ENCODE measurements at places on chromosomes 16 and 17.

DNA sequence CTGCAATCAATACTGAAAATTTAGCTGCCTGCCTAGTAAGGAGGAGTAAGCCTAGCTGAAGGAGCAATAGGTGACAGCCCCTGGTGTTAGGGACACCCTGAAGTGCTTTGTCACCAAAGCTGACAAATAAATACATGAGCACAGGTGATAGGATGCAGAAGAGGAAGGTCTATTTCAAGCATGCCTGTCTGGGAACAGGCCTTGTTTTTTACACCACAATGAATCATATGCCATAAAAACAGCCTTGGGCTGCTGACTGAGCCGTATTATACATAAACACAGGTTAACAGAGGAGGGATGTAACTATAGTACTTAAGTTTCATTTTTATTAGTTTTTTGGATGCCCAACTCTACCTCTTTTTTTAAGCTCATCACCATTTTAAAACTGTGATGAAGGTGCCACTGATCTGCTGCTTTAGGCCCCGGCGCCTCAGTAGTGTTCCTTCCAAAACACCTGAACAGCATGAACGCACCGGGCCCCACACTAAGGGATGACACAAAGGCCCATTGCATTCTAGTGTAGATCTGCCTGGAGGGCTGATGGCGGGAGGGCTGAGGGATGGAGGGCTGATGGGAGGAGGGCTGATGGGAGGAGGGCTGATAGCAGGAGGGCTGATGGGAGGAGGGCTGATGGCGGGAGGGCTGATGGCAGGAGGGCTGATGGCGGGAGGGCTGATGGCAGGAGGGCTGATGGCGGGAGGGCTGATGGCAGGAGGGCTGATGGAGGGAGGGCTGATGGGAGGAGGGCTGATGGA is 150.3 kb downstream of the AATF start:
- DNase-seq = no peak

DNA sequence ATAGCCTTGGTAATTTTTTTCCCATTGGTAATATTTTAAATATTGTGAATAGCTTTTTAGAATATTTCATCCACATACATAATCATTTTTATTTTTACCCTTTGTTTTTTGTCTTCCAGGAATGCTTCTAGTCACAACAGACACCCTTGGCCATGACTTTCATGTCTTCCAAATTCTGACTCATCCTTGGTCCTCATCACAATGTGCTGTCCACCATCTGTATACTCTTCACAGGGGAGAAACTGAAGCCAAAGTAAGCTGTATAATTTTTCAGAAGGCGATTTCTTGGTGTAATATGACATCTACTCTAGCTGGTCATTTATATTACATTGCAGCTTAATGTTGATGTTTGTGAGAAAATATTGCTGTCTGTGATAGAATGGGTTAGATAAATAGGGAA is 269.4 kb downstream of the BCAS3 start:
- DNase-seq = peak; percentile 60

DNA sequence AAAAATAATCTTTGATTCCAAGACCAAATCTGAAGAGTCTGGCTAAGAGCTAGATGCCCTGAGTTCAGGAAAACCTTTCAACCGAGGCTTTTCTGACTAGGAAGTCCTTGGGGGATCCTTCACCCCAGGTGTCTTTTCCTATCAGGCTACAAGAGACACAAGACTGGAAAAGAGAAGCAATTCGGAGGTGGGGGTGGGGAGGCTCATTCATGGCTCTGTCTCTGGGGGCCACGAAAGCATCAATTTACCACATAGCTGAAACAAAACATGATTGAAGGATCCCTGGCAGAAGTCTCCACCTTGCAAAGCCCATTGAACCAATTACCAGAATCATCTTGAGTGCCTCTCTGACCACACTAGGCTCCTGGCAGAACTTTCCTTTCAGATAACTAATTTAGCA is 239.8 kb upstream of the SALL1 start:
- DNase-seq = no peak

GRCh38 chr17:61411261-61412142 is 11.9 kb downstream of the TBX2 start:
- peak; percentile 77 for DNase-seq

DNA sequence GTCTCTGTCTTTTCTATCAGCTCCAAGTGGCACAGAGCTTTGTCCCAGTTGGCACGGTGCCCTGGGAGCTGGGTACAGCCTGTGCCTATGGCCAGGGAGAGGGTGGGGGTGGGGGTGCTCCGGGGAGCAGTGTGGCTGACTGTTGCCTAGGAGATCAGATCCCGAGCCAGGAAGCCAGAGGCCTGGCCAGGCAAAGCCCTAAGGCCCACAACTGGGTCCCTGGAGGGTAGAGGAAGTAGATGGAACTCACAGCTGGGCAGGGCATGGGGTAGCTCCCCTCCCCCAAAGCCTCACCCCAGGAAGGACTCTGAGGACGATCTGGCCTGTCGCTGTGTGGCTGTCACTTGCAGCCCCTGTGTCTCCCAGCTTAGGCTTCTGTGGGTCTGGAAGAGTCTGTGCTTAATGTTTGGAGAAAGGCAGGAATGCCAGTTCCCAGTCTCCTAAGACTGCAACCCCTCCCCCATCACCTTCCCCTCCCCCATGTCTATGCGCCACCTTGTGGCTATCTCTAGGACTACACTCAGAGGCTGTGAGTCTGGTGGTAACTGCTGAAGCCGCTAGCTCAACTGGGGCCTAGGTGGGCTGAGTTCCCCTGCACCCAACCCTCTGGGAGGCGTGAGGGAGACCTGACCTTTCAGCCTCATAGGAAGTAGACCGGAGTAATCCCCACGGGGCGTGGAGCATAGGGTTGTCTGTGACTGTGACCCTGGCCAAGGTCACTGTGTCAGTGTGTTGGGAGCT is 12.6 kb downstream of the THRA start:
- no peak for DNase-seq

DNA sequence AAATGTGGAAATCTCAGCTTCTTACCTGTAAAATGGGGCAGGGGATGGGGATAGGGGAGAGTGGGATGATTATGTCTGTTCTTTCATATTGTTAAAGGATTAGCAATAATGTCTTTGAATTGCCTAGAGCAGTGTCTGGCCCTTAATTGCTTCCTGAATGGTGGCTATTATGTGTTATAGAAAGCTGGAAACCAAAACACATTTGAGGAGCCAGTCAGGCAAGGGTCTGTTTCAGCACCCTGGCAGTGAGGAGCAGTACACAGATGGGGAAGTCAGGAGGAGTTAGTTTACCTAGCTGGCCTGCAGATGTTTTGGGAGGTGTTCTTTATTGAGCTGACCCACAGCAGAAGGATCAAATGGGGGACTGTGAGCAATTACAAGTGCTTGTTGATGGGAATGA is 63.0 kb downstream of the NUP93 start:
- DNase-seq = no peak

GRCh38 chr17:46894476-46895151 is 28.3 kb upstream of the GOSR2 start:
- no peak for DNase-seq

GRCh38 chr17:74108126-74108705 is 95.3 kb upstream of the RPL38 start:
- DNase-seq = no peak

- no peak for DNase-seq
These were observed 198.8 kb upstream of the CIBAR2 start for GRCh38 chr16:85310868-85311585.

DNA sequence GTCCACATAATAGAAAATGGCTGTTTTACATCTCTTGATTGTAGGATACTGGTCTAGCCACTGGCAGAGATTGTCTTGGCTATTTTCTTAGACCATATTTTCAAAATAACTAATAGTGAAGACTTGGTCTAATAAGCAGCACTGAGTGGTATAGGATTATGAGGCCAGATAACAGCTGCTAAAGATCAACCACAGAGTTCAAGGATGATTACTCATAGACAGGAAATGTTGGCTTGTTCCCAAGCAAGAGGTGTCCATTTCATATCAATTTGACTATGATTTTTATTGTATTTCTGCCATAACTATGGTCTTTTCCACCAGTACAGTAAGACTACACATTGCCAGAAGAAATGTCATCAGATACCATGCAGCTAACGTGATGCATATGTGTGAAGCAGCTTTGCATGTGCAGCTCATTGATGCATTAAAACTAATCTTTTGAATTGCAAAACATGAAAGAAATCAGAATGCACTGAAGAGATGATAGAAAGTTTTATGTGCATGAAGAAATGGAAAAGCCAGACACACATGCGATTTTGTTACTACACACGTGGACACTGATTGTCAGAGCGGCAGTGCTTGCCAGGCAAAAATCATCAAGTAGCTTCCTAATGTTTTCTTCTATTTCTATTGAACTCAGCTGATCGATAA is 693.3 kb downstream of the CDH11 start:
- DNase-seq = peak; percentile 86

DNA sequence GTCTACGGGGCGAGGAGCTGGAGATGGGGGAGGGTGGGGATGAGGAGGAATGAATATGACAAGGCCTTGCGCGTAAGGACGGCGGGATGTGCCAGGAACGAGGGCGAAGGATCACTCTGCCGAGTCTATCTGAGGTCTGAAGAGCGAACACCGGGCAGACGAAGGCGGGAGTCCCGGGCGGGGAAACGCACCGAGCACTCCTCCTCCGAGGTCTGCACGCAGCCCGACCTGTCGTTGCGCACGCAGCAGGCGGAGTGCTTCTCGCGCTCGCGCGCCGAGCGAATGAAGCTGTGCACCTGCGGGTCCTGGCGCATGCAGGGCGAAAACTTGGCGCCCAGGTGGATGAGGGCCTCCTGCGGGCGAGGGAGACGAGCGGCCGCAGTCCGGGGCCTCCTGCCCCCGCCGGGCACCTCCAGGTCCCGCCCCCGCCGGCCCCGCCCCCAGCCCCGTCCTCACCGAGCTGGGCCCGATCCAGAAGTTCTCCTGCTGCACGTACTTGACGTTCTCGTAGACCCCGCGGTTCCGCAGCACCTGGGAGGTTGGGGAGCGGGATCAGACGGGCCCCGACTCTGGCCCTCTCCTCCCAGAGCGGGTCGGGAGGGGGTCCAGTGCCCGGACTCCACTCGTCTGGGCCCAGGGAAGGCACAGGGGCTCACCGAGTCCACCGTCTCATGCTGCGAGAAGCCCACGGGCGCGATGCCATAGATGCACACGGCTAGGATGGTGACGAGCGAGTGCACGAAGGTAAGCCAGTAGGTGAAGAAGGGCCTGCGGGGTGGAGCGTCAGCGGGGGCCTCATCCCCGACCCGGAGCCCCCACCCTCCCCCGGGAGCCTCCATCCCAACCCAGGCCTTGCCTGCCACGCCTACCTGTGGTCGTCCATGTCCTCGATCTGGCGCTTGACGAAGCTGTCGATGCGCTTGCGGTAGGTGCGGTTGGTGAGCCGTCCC is 7.6 kb downstream of the SNRNP25 start:
- DNase-seq = no peak

- DNase-seq = no peak
These were observed 12.5 kb downstream of the ZSCAN32 start for GRCh38 chr16:3388325-3388724.

DNA sequence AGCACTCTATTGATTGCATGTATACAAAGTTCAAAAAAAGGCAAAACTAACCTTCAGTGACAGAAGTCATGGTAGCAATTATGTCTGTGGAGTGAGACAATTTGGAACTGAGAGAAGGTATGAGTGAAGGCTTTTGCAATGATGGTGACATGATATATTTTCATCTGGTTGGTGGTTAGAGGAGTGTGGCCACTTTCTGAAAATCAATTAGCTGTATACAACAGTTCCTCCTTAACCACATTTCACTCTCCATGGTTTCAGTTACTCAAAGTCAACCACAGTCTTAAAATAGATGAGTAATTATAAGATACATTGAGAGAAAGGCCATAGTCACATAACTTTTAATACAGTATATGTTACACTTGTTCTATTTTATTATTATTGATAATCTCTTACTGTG is 26.2 kb downstream of the ADAMTS18 start:
- no peak for DNase-seq

- DNase-seq = no peak
These were observed 224.7 kb downstream of the SOX9 start for GRCh38 chr17:72345536-72345935.

DNA sequence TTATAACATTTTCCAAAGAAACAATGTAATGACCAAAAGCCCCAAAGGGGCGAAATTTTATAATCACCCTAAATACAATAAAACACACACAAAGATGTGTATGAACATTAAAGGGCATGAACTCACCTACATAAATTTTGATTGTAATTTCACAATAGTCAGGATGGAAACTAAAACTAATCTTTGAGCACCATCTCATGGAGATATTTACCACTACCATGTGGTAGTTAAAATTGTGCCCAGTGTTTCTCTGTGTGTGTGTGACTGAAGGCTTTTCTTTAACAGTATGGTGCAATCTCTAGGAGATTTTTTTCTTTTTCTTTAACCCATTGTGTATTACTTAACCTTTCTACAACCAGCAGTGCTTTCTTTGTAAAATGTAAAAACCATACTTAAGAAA is 19.7 kb upstream of the MEIOC start:
- DNase-seq = peak; percentile 41

- peak; percentile 41 for DNase-seq
These were observed 79.2 kb upstream of the LGALS9 start for GRCh38 chr17:27551701-27552248.

- peak; percentile 11 for DNase-seq
These were observed 95.6 kb downstream of the NPIPB11 start for GRCh38 chr16:29310852-29311314.

DNA sequence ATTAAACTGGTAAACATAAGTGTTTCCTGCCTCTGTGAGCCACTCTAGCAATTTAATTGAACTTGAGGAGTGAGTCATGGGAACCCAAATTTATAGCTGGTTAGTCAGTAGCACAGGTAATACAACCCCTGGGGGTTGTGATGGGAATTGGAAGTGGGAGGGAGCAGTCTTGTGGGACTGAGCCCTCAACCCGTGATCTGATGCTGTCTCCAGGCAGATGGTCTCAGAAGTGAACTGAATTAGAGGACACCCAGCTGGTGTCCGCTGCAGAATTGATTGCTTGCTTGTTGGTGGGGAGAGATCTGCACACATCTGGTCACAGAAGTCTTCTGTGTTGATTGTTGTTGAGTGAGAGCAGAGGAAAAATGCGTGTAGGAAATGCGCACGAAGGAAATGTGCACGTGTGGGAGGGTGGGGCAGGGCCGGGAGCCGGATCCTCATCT is 7.7 kb upstream of the ST6GALNAC2 start:
- no peak for DNase-seq

DNA sequence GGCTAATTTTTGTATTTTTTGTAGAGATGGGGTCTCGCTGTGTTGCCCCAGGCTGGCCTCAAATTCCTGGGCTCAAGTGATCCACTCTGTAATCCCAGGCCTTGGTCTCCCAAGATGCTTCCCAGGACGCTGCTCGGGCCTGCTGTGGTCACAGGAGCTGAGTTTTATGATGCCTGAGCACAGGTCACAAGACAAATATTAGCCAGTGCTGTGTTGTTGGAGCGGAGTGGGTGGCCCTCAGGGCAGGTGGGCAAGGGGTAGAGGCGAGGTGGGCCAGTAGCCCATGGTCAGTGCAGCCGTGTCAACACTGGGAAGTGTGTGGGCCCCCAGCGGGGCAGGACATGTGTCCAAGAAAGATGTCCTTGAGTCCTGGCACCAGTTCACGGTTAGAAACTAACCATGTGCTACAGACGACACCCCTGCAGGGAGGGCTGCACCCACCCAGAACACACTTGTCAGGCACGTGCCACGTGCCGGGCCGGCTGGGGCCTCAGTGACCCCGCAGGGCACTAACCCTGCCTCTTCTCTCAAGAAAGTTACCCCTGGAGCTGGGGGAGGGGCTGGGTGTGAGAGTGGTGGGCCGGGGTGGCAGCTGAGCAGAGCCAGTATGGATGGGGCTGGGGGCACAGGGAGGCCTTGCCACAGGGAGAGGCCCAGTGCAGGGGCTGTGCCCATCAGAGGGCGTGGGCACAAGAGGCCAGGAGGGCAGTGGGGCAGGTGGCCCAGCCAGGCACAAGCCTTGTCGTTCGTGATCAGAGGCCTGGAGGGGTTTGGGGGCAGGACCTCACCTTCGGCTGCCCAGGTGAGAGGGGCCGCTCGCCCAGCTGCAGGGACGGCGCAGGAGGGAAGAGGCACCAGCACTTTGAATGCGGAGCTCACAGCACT is 103.1 kb upstream of the CHMP6 start:
- DNase-seq = no peak

All from fibroblast of lung (primary cell).